ENCODE measurements at places on chromosomes 16 and 17.

GRCh38 chr17:28745786-28746411 is 2.1 kb downstream of the TRAF4 start:
- DNase-seq = no peak

GRCh38 chr17:79832218-79833109 is 6.8 kb downstream of the CBX4 start:
- DNase-seq = no peak

DNA sequence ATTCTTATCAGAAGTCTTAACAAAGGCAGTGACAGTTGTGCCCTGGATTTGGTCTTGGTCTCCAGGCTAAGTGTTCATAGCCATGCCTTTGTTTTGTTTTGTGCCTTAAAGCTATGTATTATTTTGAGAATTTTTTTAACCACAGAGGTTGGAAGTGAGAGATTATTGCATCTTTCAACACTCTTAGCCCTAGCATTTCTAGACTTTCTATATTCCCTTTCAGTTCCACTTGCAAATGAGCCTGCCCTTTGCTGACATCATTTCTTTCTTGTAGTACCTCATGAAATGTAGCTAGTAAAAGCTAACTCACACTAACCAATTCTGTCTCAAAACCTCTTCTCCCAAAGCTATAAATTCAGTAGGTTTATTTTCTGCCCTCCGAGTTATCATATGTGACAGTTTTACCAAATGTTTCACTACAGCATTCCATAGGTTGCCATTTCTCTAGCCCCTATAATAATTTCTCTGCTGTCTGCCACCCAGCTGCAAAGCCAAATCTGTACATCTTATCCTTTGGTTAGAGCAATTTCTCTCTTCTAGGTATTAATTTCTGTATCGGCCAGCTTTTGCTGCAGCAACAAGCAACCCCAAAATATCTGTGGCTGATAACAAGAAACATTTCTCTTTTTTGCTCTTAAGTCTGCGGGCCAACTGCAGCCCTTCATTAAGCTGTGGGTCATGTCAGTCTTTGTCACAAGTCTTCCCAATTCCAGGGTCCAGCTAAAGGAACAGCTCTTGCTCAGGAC is 14.2 kb upstream of the CCL1 start:
- no peak for DNase-seq

- DNase-seq = no peak
Observed at GRCh38 chr16:14608111-14608566, 21.9 kb downstream of the PARN start.

DNA sequence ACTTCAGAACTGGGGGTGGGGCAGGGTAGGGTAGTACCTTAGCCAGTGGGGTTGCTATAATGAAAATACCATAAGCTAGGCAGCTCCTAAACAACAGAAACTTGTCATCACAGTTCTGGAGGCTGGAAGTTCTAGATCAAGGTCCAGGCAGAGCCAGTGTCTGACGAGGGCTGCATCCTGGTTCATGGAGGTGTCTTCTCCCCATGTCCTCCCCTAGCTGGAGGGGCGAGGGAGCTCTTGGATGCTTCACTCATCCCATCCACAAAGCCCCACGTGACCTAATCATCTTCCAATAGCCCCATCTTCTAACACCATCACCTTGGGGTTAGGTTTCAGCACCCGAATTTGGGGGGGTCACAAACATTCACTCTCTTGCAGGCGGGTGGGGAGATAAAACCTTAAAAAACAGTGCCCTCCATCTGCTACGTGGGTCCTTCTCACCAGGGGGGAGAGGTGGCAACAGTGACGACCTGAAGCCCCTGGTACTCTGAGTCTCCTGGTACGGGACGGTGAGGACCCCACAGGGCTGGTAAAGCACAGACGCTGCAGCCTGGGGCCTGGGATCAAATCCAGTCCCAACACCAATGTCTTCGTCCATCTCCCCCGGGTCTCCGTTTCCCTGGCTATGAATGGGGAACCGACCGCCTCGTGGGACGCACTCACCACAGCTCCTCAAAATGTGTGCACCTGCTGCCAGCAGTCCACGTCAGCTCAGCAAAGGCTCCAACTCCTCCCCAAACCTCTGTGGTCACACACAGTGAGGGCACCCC is 22.8 kb downstream of the RAB40B start:
- DNase-seq = no peak

DNA sequence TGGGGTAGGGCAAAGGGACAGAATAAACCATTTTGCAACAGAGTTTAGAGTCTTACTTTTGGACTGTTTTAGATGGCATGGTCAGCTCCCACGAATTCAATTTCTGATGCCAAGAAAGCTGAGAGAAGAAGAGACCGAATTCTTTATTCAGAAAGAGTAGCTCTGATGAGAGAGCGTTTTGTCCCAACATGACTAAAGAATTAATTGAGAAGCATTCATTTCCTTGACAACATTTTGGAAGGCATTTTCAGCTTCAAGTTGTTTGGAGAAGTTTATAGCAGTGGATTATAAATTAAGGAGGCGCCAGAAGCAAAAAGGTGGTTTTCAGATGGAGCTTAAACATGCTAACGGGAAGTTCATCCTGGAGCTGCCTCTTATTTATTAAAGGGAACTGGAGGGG is 12.2 kb downstream of the GAN start:
- DNase-seq = no peak

- DNase-seq = no peak
Observed at GRCh38 chr17:38454532-38454931, 26.3 kb downstream of the ARHGAP23 start.

DNA sequence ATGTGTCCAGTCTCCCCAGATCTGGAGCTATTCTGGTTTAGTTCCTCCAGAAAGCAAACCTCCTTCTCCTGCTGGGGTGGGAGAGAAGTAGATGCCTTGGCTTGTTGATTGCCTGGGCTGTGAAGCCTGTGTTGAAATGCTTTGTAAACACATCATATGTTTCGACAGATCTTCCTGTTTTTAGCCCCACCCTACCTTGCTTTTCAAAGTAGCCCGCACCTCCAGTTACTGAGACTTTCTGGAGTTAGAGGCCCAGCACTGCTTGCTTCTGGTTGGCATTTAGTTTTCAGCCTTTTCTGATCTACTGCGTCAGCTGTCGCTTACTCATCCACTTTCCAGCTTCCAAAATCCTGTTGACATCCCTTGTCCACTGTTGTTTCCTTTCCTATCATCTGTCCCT is 17.9 kb upstream of the NDEL1 start:
- DNase-seq = no peak

DNA sequence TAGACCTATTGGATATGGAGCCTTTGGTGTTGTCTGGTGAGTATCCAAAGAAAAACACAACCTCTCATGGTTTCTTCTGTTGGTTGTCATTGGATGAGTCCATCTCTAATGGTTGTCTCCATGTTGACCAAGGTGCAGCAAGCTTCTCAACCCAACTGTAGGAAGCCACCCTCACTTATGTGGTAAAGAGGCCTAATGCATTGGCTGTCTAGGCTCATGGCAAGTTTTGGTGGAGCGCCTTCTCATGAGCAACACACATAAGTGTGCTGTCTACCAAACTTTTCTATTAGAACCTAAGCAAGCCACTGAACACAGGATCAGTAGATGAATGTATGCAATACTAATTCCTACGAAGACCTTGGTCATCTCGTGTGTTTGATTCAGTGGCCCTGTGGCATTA is 819 bp downstream of the NLK start:
- DNase-seq = no peak

DNA sequence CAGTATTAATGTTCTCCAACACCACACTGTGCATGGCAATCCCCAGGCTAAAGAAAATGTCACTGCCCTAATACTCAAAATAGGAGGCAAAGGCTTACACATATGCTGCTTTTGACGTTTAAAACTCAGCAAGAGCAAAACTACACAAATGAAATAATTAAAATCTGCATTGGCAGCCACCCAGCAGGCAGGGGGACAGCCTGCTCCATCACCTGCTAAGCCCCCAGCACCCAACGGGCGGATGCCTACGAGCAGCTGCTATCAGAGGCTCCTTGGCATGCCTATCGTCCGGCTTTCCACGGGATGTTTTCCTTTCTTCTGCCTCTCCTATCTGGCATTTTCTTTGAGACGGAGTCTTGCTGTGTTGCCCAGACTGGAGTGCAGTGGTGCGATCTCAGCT is 337.5 kb downstream of the SOX9 start:
- DNase-seq = no peak

- DNase-seq = no peak
Observed at GRCh38 chr16:50808929-50809538, 67.1 kb downstream of the CYLD start.

DNA sequence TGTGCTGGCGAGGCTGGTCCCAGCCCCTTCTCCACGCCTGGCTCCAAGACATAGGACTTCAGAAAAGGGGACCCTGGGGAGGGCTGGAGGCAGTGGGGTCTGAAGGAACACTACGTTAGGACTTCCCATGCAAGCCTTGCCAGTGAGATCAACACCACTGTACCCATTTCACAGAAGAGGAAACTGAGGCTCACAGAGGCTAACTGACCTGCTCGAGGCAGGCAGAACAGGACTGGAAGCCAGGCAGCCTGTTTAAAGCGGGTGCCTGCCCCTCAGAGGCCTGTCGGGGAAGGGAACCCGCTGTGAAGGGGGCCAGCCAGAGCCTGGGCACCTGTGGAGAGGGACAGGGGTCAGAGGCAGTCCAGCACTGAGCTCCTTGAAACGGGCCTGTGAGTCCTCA is 32.3 kb downstream of the PEMT start:
- no peak for DNase-seq

GRCh38 chr16:31388535-31388934 is 4.6 kb upstream of the ITGAD start:
- no peak for DNase-seq

GRCh38 chr16:19346335-19346922 is 60.9 kb downstream of the CLEC19A start:
- no peak for DNase-seq

- DNase-seq = no peak
Observed at GRCh38 chr16:53611179-53611696, 92.4 kb downstream of the RPGRIP1L start.

DNA sequence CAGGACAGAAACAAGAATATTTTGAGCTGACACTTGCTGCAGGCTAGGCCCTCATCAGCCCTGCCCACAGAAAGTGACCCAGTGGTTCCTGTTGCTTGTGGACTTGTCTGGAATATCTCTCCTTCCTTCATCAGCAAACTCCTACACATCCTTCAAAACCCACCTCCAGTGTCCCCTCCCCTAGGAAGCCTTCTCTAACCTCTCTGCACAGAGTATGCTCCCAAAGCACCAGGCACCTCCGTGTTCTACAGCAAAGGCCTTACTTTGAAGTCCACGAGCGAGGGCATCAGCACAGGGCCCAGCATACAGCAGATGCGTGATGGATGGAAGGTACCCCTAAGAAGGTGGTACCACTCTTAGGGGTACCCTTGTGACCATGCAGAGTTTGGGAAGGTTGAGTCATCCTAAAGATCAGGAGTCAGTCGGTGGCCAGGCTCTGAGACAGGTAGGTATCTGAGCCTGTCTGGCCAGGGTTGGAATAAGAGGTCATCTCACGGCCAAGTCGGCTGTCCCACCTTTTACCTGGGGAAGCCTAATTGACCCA is 2.0 kb downstream of the CCDC102A start:
- no peak for DNase-seq

GRCh38 chr17:968812-969730 is 10.5 kb downstream of the NXN start:
- no peak for DNase-seq

GRCh38 chr17:6240001-6240400 is 169.8 kb downstream of the WSCD1 start:
- no peak for DNase-seq

GRCh38 chr17:72852277-72852938 is 240.1 kb downstream of the SLC39A11 start:
- no peak for DNase-seq

DNA sequence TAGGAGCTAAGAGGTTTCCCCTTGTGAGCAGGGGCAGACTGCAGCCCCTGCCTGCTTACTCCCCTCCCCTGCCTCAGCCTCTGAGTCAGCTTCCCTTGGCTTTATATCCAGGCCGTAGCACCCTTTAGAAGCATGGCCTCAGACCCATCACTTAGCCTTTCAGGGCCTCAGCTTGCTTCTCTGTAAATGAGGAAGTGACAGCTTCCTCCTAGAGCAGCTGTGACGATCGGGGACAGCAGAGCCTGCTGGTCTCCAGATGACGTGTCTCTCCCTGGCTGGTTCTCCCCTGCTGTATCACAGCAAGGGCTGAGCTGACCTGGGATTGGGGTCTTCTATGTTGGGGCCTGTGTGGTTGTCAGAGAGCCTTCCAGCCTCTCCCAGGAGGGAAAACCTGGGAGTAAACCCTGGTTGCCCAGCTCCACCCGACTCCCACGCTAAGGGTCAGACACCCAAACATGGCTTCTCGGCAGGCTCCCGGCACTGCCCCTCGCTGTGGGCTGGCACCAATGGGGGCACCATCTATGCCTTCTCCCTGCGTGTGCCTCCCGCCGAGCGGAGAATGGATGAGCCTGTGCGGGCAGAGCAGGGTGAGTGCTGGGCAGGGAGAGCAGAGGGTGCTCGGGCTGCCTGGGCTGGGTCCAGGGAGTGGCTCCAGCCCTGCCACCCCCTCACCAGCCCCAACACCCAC is 16.3 kb upstream of the MYO15B start:
- DNase-seq = peak; percentile 28

- DNase-seq = no peak
Observed at GRCh38 chr17:57876866-57877237, 27.0 kb upstream of the MRPS23 start.

GRCh38 chr17:77957235-77957856 is 1.2 kb upstream of the TNRC6C start:
- no peak for DNase-seq

- DNase-seq = no peak
Observed at GRCh38 chr16:14353340-14353739, 276.7 kb downstream of the PARN start.

- no peak for DNase-seq
Observed at GRCh38 chr16:46973996-46974324, 486 bp upstream of the DNAJA2 start.

- DNase-seq = no peak
Observed at GRCh38 chr17:75902406-75902805, 2.3 kb downstream of the MRPL38 start.
